Effector memory CD4-positive, alpha-beta T cell (primary cell): ENCODE measurements at places on chromosomes 11 and 22.
A peak's percentile ranks its signal among the peaks of the same experiment; 100 is the strongest.

GRCh38 chr22:39731881-39732555 is 161.5 kb downstream of the CACNA1I start:
- no peak overlapping the region for H3K27ac ChIP-seq
- no peak for DNase-seq
- no peaks in the 10 kb centered on the region for H3K36me3 ChIP-seq
- no peak overlapping the region for H3K4me3 ChIP-seq

DNA sequence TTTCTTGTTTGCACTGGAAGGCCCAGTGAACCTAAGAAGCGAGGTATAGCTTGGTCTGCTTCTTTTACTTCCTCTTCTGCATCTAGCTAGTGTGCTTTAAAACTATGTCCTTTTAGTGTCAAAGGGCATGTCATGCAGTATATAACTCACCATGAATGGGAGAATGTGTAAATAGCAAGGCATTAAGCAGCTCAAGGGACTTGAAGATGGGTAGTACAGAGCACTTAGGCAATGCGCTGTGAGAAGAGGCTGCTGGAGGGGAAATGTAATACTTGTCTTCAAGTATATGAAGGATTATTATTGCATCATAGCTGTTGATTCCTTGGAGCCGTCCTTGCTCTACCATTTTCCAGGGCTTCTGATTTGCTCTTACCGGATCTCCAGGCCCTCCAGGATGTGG is 7.6 kb downstream of the MAML2 start:
- no peaks in the 10 kb centered on the region for H3K27me3 ChIP-seq
- no peaks in the 10 kb centered on the region for H3K36me3 ChIP-seq
- no peak overlapping the region for H3K4me3 ChIP-seq
- H3K27ac ChIP-seq: no peak overlapping the region
- no peak for DNase-seq
- H3K4me1 ChIP-seq: peaks cover 28% of the 10 kb centered on the region

DNA sequence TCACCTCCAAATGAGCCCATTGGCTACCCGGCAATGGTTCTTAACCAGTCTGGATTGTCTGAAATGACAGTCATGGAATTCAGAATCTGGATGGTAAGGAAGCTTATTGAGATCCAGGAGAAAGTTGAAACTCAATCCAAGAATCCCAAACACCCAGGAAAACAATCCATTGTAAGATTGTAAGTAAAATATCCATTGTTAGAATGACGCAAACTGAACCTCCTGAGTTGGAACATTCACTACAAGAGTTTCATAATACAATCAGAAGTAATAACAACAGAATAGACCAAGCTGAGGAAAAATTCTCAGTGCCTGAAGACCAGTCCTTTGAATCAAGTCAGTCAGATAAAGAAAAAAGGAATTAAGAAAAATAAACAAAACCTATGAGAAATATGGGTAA is 22.1 kb downstream of the OR8G5 start:
- H3K27me3 ChIP-seq: no peaks in the 10 kb centered on the region
- no peak overlapping the region for H3K27ac ChIP-seq
- H3K36me3 ChIP-seq: no peaks in the 10 kb centered on the region
- H3K4me3 ChIP-seq: no peak overlapping the region
- H3K4me1 ChIP-seq: no peaks in the 10 kb centered on the region

- no peaks in the 10 kb centered on the region for H3K27me3 ChIP-seq
- DNase-seq: no peak
- no peaks in the 10 kb centered on the region for H3K36me3 ChIP-seq
- H3K4me1 ChIP-seq: no peaks in the 10 kb centered on the region
- no peak overlapping the region for H3K27ac ChIP-seq
Observed at GRCh38 chr11:46475051-46475925, 83.7 kb upstream of the CHRM4 start.

- H3K4me3 ChIP-seq: no peak overlapping the region
- H3K36me3 ChIP-seq: no peaks in the 10 kb centered on the region
- H3K27ac ChIP-seq: no peak overlapping the region
- no peaks in the 10 kb centered on the region for H3K4me1 ChIP-seq
- H3K27me3 ChIP-seq: no peaks in the 10 kb centered on the region
- DNase-seq: no peak
Observed at GRCh38 chr11:57432714-57433163, 5.8 kb upstream of the SLC43A3 start.

GRCh38 chr11:61854966-61855714 is 27.0 kb downstream of the FADS2 start:
- DNase-seq: no peak
- H3K27ac ChIP-seq: no peak overlapping the region
- no peaks in the 10 kb centered on the region for H3K4me1 ChIP-seq

DNA sequence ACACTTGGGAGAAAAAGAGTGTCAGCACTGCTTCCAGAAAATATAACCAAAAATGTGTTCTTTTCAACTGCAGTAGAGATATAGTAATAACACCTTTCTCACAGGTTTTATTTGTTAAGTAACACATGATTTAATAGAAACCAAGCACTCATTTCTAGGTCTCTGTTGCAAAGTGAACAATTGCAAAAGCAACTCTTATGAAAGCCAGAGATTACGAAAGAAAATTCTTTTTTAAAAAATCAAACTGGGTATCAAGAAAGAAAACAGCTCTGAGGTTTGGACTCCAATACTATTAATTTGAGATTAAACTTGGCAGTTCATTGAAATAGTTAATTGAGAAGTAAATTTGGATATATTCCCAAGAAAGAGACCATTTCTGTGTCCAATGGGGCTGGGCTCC is 9.8 kb upstream of the XKR3 start:
- H3K36me3 ChIP-seq: no peaks in the 10 kb centered on the region
- no peak overlapping the region for H3K27ac ChIP-seq
- DNase-seq: no peak
- H3K27me3 ChIP-seq: no peaks in the 10 kb centered on the region
- H3K4me3 ChIP-seq: no peak overlapping the region

DNA sequence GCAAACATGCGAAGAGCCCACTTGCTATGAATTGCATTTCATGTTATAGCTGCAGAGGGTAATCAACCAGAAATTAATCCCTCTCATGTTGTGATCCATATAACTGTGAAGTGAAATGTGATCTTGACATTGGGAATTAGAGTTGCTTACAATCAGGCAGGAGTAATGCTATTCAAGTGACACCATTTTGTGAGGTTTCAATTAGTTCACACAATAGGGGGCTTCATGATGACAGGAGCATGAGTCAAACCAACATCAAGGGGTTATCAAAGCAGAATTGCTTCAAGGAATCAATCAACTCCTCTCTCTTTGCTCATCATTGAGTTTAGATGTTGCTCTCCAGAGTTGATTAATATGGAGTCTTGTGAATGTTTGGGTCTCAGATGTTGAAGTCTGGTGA is 1585.2 kb upstream of the TENM4 start:
- H3K4me1 ChIP-seq: no peaks in the 10 kb centered on the region
- DNase-seq: no peak
- H3K36me3 ChIP-seq: no peaks in the 10 kb centered on the region
- no peak overlapping the region for H3K27ac ChIP-seq

DNA sequence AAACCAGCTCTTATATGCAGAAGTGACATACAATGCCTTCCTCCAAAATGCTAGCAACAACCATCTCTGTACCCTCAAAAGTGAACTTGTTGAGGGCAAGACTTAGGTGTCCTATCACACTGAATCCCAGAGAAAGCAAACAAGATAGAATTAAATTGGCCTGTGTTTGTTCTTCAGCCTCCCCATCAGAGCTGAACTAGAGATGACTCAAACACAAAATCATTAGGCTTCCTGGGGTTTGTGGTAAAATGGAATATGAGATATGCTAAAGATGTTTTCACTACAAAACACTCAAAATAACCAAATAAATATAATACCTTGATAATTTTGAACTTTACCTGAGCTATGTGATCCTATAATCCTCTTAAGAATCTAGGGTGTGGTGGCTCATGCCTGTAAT is 31.6 kb downstream of the ZNF214 start:
- H3K4me1 ChIP-seq: no peaks in the 10 kb centered on the region
- no peak overlapping the region for H3K27ac ChIP-seq
- DNase-seq: no peak
- H3K36me3 ChIP-seq: no peaks in the 10 kb centered on the region

DNA sequence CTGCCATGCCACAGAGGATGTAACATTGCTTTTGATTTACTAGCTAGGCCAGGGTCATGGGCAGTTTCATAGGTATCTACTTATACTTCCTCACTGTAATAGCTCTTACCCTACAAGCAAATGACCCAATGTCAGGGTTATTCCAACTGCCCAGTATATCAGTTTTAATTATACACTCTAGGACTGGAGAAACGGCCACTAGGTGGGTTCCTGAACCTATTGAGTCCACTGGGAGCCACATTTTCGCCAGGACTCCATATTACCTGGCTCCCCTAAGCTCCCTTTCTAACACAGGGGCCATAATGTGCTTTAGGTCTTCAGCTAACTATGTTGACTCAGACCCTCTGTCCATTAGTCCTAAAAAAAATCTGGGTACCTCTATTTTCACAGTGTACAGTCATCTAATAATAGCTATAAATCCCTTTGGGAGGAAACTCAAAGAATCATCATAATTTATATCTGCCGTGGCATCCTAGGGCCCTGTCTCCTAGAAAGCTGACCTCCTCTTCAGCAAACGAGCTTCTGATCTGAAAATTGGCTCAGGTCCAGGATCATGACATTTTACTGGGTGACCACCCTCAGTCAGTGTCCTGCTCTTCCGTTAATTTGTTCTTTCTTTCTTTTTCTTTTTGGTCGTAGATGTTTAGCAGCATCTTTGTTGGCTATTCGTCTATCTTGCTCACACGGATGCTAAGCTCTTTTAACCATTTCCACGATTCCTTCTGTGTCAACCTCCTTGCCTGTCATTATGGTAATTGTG is 244.3 kb downstream of the FAM76B start:
- no peaks in the 10 kb centered on the region for H3K4me1 ChIP-seq
- no peak for DNase-seq
- H3K4me3 ChIP-seq: no peak overlapping the region
- H3K27ac ChIP-seq: no peak overlapping the region

DNA sequence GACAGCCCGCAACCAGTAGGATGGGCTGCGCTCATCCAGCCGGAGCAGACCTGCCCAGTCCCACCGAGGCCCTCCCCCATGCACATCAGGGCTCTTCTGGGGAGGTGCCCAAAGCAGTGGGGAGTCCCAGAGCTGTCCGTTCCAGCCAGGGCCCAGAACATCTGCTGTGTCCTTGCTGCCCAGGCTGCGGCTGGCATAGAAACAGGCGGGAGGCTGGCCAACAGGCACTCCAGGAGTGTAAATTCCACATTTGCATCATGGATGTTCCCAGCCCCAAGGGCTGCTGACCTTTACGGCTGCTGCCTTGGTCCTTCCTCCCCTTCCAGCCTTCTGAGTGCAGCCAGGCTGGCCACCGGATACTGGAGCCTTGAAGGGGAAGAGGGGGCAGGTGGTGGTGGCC is 30.0 kb upstream of the SYT7 start:
- no peaks in the 10 kb centered on the region for H3K4me1 ChIP-seq
- no peaks in the 10 kb centered on the region for H3K27me3 ChIP-seq
- no peak overlapping the region for H3K4me3 ChIP-seq
- no peak overlapping the region for H3K27ac ChIP-seq
- DNase-seq: no peak
- H3K36me3 ChIP-seq: no peaks in the 10 kb centered on the region

GRCh38 chr22:47693606-47694005 is 931.2 kb downstream of the TBC1D22A start:
- H3K36me3 ChIP-seq: no peaks in the 10 kb centered on the region
- no peak overlapping the region for H3K4me3 ChIP-seq
- H3K27me3 ChIP-seq: no peaks in the 10 kb centered on the region
- H3K4me1 ChIP-seq: no peaks in the 10 kb centered on the region
- no peak for DNase-seq

- H3K4me1 ChIP-seq: no peaks in the 10 kb centered on the region
- H3K36me3 ChIP-seq: no peaks in the 10 kb centered on the region
- no peaks in the 10 kb centered on the region for H3K27me3 ChIP-seq
- no peak overlapping the region for H3K27ac ChIP-seq
Observed at GRCh38 chr11:1062075-1062820, 12.4 kb upstream of the MUC2 start.

GRCh38 chr11:65559951-65560537 is 1.9 kb upstream of the LTBP3 start:
- H3K4me3 ChIP-seq: no peak overlapping the region
- H3K36me3 ChIP-seq: no peaks in the 10 kb centered on the region
- peaks cover 43% of the 10 kb centered on the region for H3K4me1 ChIP-seq
- DNase-seq: no peak

GRCh38 chr11:13993096-13993765 is 30.7 kb downstream of the SPON1 start:
- H3K27me3 ChIP-seq: no peaks in the 10 kb centered on the region
- no peak overlapping the region for H3K27ac ChIP-seq
- no peaks in the 10 kb centered on the region for H3K4me1 ChIP-seq

DNA sequence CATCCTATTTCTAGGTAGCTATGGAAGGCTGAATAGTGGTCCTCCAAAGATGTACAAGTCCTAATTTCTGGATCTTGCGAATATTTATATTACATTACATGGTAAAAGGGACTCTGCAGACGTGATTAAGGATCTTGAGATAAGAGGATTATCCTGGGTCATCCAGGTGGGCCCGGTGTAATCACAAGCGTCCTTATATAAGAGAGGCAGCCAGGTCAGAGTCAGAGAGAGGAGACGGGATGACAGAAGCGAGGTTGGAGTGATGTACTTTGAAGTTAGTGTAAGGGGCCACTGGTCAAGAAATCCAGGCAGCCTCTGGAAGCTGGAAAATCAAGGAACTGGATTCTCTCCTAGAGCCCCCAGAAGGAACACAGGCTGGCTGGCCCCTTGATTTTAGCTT is 70.1 kb upstream of the MYOD1 start:
- H3K27me3 ChIP-seq: peaks cover 3% of the 10 kb centered on the region
- no peaks in the 10 kb centered on the region for H3K36me3 ChIP-seq
- DNase-seq: no peak
- no peak overlapping the region for H3K4me3 ChIP-seq
- no peak overlapping the region for H3K27ac ChIP-seq
- H3K4me1 ChIP-seq: no peaks in the 10 kb centered on the region

- peak overlapping the region; percentile 26 for H3K27ac ChIP-seq
- H3K4me3 ChIP-seq: no peak overlapping the region
- H3K27me3 ChIP-seq: no peaks in the 10 kb centered on the region
- peaks cover 24% of the 10 kb centered on the region for H3K36me3 ChIP-seq
- no peak for DNase-seq
Observed at GRCh38 chr22:46732041-46732379, 6.0 kb downstream of the CERK start.

DNA sequence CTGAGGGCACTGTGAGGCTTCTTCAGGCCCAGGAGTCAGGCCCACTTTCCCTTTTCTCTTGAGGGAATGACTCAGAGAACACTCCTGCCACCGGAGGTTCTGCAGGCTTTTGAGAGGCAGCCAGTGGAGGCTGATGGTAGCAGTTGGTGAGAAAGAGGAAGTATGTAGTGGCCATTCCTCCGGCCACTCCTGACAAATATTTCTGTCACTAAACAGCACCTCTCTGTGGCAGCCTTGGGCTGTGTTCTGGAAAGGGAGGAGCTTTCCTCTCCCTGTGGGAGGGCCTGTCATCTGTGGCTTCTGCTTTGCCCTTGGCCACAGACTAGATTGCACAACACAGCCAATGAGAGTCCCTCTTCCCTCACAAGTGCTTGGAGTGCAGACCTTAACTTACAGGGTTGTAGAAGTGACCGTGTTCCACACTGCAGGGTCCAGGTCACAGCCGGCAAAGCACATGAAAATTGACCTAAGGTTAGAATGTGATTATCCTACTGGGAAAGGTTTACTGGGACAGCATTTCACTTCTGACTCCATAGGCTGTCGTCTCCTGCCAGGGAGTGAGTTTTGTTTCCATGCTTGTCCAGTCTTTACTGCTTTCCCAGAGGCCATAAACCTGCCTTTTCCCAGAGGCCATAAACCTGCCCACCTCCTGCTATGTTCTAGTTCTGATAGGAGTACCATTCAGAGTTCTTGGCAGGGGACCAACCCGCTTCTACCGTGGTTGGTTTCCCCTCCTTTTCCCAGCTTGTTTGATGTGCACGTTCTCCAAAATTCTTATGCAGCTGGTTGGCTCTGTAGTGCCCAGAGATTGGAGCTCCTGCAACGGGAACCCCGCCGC is 33.3 kb downstream of the MARK2 start:
- H3K27me3 ChIP-seq: no peaks in the 10 kb centered on the region
- H3K4me1 ChIP-seq: peaks cover 56% of the 10 kb centered on the region
- peak; percentile 9 for DNase-seq
- no peaks in the 10 kb centered on the region for H3K36me3 ChIP-seq
